ENCODE measurements at places on chromosomes 12 and 14.

DNA sequence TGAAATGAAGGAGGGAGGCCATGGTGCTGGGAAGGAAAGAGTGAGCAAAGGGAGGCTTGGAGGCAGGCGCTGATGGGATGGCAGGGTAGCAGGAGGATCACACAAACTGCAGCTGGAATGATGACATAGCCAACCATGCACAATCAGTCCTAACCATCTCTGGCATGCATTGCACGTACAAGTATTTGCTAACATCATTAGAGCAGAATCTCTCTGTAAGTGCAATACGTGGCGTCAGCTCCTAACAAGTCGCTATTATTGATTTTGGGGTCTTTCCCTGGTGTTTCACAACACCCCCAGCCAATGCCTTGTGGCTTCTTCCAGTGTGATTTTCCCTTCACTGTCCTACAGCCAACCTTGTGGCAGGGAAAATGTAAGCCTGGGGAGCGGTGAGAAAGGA, 18.5 kb downstream of the BDKRB1 start:
- H3K4me1 ChIP-seq = no peaks in the 10 kb centered on the region
- H3K4me3 ChIP-seq = no peak overlapping the region
- H3K27ac ChIP-seq = no peak overlapping the region
- H3K27me3 ChIP-seq = no peaks in the 10 kb centered on the region
- H3K36me3 ChIP-seq = no peaks in the 10 kb centered on the region
- DNase-seq = no peak

DNA sequence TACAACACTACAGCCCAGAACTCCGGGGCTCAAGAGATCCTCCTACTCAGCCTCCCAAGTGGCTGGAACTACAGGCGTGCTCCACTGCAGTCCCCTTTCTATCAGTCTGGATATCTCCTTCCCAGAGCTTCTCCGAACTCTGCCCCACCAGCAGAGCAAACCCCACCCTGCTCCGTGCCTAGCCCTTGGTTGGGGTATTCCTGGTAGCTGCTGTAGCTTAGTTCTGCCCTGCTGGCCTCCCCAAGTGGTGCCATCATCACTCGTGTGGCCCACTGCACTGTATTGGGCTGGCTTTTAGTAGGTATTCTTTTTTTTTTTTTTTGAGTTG, 9.5 kb downstream of the HSP90AA1 start:
- H3K4me3 ChIP-seq = no peak overlapping the region
- DNase-seq = no peak
- H3K27ac ChIP-seq = no peak overlapping the region
- no peaks in the 10 kb centered on the region for H3K27me3 ChIP-seq
- H3K36me3 ChIP-seq = no peaks in the 10 kb centered on the region

- H3K4me1 ChIP-seq = peaks cover 5% of the 10 kb centered on the region
- DNase-seq = peak; percentile 66
- no peaks in the 10 kb centered on the region for H3K36me3 ChIP-seq
Measured at GRCh38 chr12:106841510-106842302, 67.2 kb downstream of the RIC8B start.

- H3K4me3 ChIP-seq = no peak overlapping the region
- H3K36me3 ChIP-seq = no peaks in the 10 kb centered on the region
- no peaks in the 10 kb centered on the region for H3K27me3 ChIP-seq
- H3K4me1 ChIP-seq = peaks cover 80% of the 10 kb centered on the region
- peak; percentile 25 for DNase-seq
Measured at GRCh38 chr12:47808574-47809365, 10.9 kb downstream of the HDAC7 start.

GRCh38 chr12:123237646-123238329, 4.6 kb downstream of the MTRFR start:
- H3K4me3 ChIP-seq = no peak overlapping the region
- H3K4me1 ChIP-seq = peaks cover 28% of the 10 kb centered on the region
- no peaks in the 10 kb centered on the region for H3K27me3 ChIP-seq
- no peaks in the 10 kb centered on the region for H3K36me3 ChIP-seq
- DNase-seq = peak; percentile 85

- H3K4me3 ChIP-seq = no peak overlapping the region
- H3K27me3 ChIP-seq = no peaks in the 10 kb centered on the region
- no peak for DNase-seq
- H3K36me3 ChIP-seq = no peaks in the 10 kb centered on the region
- peaks cover 14% of the 10 kb centered on the region for H3K4me1 ChIP-seq
- no peak overlapping the region for H3K27ac ChIP-seq
Measured at GRCh38 chr14:32897698-32898064, 41.0 kb upstream of the NPAS3 start.

Measured in adrenal gland (tissue), 19 donors.